ENCODE measurements at places on chromosomes 6 and 20.

GRCh38 chr20:16528078-16528477, 45.2 kb downstream of the KIF16B start:
- DNase-seq, result no peak

DNA sequence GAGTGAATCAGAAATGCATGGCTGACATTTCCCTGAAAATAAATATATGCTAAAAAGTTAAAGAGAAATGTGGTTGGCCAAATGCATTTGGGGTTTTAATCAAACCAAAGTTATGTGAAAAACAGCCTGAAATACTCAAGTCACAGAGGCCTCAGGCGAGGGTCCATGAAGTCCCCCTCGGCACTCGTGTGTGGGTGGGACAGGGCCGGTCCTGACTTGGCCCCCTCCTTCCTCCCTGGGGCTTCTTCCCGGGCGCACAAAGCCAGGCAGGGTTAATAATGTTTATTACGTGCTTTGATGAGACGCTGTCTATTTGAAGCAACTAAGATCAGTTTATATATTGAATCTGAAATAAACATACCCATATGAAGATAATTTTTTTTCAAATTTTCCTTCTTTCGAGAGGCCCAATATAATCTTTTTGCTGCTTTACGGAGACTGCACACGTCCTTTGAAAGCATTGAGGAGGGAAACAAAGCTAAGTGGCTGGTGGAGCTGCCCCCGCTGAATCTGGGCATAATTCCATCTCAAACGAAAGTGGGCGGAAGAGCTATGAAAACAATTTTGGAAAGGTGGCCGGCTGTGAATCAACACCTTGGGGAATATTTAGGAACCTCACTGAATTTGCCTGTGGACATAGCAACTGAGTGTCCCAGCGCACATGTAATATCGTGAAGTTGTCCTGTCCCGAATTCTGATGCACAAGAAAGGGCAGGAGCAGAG, 55.8 kb upstream of the SMOC2 start:
- DNase-seq, result no peak

GRCh38 chr6:18707714-18708439, 320.7 kb downstream of the RNF144B start:
- DNase-seq, result no peak

GRCh38 chr6:56156643-56157042, 90.7 kb downstream of the COL21A1 start:
- DNase-seq, result no peak

GRCh38 chr6:153117986-153118879, 12.8 kb downstream of the RGS17 start:
- DNase-seq, result no peak

DNA sequence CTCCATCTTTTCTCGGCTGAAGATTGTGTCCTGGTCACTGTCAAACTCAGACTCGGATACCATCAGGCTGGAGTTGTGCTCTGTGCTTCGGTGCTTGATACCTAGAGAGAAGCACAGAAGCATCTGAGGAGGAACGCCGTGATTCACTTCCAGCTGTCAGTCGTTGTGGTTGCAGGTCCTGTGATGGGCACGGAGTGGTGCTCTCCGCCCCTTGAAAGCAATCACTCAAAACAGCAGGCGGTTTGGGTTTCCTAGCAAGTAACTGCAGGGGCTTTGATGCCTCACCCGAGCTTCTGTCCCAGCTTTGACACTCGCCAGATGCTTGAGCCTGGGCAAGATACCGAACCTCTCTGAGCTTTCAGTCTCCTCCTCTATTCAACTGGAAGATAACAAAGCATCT, 52.5 kb downstream of the ALDH5A1 start:
- DNase-seq, result peak; percentile 2

GRCh38 chr6:142088858-142089216, 43.9 kb upstream of the GJE1 start:
- no peak for DNase-seq

- DNase-seq, result peak; percentile 16
Observed at GRCh38 chr6:3226481-3227362, 731 bp downstream of the TUBB2B start.

DNA sequence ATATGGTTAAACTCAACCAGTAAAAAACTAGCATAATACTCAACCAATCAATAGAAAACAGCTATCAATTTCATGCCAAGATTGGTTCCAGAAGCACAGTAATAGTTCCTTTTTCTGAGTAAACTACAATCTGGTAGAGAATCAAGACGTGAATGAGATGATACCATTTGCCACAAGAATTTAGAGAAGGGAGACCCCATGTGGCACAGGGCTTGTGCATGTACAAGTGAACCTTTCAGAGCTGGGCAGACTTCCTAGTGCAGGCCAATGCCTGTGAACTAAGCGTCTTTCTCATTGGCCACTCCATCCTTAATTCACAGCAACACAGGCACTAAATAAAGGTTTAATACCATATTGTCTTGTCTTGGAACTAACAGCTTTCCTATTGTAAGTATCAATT, 213.5 kb downstream of the RFPL4B start:
- no peak for DNase-seq

GRCh38 chr6:45781890-45782289, 233.8 kb downstream of the CLIC5 start:
- no peak for DNase-seq

- no peak for DNase-seq
Observed at GRCh38 chr20:17833036-17833674, 133.4 kb downstream of the BANF2 start.

DNA sequence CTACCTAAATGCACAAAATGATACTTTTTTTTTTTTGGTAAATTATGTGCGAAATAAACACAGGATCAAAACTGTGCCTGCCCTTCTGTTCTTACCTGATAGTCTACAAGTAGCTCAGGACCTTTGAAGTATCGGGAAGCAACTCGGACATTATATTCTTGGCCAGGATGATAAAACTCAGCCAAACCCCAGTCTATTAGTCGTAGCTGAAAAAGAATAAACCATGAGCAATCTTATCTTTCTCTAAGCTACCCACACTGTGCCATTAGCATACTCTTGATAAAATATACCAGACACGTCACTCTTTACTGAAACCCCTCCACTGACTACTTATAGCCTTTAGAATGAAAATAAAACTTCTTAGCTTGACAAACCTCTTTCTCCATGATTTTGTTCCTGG, 29.8 kb upstream of the TBC1D20 start:
- DNase-seq, result no peak

GRCh38 chr20:44208770-44209169, 1.8 kb downstream of the OSER1 start:
- no peak for DNase-seq

DNA sequence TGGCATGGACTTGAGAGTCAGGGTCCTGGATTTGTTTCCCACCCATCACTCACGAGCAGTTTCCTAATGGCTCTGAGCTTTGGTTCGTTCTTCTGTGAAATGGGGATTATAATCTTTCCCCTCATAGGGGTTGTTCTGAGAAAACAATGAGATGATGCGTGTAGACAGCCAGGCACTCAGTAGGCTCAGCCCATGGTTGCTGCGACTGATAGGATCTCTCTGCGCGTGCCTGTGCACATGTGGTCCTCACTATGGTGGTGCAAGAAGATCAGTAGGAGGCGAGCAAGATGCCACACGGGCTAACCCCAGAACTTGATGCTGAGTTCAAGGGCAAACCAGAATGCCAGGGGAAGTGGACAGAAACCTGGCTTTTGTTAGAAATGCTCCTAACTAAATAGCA, 153.5 kb upstream of the KCNG1 start:
- no peak for DNase-seq

DNA sequence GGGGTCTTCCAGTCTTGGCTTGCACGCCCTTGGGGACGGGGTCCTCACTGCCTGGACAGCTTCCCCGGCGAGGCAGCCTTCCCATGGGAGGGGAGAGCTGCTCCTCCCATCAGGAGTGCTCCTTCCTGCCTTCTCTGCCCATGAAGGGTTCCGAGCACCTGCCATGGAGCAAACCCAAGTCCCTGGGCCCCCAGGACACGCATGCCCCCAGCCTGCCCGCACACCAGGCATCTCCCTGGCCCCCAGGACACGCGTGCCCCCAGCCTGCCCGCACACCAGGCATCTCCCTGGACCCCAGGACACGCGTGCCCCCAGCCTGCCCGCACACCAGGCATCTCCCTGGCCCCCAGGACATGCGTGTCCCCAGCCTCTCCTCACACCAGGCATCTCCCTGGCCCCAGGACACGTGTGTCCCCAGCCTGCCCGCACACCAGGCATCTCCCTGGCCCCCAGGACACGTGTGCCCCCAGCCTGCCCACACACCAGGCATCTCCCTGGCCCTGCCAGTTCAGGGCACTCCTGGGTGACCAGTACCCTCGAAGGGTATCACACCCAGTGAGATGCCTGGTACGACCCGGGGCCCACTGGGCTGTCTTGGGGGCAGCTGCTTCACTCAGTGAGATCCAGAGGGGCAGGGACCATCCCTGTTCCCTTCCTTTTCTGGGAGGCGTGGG, 21.7 kb downstream of the COL20A1 start:
- no peak for DNase-seq

DNA sequence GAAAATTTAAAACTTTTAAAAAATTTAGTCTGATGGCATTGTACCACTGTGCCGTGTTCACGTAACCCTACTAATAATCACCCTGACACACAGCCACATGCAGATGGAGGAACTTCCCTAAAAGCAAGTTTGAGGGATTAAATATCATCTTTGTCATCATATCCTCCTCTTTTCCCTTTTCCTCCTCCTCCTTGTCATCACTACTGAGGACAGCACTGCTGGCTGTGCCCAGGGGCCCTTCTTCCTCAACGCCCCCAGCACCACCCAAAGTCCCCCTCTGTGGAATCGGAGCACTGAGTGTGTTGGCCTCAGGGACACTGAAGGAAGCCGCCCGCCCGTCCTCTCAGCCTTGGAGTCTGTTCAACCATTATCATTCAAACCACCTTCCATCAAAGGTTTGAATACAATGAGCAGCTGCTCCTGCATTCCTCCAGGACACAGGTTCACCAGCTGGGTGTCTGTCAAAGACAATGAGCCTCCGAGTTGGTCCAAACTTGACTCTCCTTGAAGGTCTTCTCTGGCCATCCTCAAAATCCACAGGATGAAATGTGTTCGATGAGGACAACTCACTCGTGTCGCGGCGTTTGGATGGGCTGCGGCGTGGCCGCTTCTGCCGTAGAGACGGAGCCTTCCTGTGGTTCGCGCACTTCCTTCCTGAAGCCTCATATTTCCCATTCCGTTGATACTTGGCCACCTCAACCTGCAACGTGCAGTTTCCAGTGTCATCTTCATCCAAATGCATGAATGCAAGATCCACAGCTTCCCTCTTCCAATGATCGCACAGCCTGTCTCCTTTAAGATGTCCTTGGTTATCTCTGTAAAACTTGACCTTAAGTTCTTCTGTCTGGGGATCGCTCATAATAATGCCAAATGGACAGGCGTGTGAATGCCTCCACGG, 23.3 kb downstream of the NQO2 start:
- peak; percentile 22 for DNase-seq

GRCh38 chr20:47265984-47266383, 90.5 kb downstream of the ZMYND8 start:
- DNase-seq, result no peak

DNA sequence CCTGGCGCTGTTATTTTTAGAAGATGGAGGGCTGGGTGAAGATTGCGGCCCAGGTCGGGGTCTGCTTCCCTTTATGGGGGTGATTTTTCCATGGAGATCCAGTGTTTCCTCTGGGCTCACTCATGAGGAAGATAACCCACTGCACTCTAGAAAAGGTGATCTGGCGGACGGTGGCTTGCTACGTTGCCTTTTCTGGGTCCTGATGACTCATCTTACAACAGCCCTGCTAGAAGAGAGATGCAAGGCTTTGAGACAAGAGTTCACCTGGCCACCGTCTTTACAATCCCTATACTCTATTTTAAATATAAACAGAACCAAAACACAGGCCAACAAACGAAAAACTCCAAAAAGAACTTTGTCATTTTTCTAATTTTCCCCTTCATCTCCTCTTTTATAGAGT, 182.1 kb upstream of the EXOC2 start:
- no peak for DNase-seq

GRCh38 chr6:35494161-35494563, 2.7 kb downstream of the TEAD3 start:
- DNase-seq, result no peak

DNA sequence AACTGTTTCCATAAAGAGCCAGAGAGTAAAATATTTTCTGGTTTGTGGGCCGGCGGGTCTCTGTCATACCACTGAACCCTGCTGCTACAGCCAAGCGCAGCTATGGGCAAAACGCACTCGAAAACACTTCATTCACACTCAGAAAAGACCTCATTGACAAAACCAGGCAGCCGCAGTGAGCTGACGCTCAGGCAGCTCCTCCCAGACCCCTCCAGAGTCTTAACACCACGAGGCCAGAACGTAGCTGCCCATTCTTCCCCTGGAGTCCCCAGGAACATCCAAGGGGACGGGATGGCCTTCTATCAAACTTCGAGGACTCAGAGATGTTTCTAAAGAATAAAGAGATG, 35.6 kb upstream of the ZBP1 start:
- DNase-seq, result no peak

GRCh38 chr6:99590728-99591672, 15.6 kb upstream of the PRDM13 start:
- DNase-seq, result no peak

GRCh38 chr6:136365776-136366354, 76.2 kb upstream of the BCLAF1 start:
- DNase-seq, result no peak

DNA sequence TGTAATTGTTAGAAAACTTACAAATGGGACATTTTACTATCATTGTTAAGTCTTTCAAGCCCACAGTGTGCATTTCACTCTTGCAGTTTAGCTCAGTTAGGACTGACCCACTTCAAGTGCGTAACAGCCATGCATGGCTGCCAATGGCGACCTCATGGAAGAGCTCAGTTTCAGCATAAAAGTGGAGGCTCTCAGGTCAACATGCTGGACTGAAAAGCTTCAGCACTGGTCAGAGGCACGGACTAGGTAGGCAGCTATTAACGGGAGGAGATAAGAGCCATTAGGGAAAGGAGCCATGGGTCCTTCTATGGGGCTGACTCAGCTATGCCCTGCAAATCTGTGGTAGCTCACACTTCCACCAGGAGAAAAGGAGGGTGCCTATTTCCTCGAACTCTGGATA, 101.8 kb downstream of the TTLL2 start:
- DNase-seq, result no peak

- DNase-seq, result no peak
Observed at GRCh38 chr6:135438907-135439535, 58.5 kb downstream of the AHI1 start.

GRCh38 chr6:37013516-37014491, 8.3 kb downstream of the FGD2 start:
- no peak for DNase-seq

DNA sequence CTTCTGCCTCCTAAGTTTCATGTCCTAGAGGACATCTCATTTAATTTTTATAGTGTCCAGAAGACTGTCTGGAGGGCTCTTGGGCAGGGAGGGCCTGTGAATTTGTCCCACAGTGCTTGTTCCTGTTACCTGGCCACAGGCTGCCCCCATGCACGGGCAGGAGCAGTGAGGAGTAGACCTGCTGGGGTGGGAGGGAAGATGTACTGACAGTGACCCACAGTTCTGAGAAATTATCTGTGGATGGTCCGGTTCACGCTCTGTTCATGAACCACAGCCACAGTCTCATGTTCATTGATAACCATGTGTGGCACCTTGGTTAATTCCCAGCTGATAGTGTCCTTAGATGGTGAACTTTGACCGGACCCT, 18.8 kb upstream of the ZNF831 start:
- DNase-seq, result no peak

Data from T-helper 9 cell (primary cell).